ENCODE measurements at places on chromosomes 2 and 18.

DNA sequence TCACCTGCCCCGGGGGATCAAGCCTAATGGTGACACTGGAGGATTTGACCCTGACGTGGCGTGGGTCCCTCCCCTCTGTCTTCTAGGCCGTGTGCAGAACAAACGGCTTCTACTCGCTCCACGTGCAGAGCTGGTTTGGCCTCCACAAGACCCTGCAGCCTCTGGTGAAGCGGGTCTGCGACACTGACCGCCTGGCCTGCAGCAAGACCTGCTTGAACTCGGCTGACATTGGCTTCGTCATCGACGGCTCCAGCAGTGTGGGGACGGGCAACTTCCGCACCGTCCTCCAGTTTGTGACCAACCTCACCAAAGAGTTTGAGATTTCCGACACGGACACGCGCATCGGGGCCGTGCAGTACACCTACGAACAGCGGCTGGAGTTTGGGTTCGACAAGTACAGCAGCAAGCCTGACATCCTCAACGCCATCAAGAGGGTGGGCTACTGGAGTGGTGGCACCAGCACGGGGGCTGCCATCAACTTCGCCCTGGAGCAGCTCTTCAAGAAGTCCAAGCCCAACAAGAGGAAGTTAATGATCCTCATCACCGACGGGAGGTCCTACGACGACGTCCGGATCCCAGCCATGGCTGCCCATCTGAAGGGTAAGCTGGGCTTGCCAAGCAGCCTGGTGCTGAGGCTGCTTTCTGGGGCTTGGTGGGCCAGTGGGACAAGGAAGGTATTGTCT, 112.0 kb downstream of the VIT start:
- DNase-seq: no peak

DNA sequence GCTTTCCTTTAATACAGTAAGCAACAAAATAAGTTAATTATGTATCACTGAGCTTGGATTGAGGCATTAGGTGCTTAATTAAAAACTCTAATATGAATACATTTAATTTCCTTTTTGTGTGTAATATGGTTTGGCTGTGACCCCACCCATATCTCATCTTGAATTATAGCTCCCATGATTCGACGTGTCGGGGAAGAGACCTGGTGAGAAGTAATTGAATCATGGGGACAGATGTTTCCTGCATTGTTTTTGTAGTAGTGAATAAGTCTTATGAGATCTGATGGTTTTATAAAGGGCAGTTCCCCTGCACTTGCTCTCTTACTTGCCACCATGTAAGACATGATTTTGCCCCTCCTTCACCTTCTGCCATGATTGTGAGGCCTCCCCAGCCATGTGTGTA, 325.4 kb upstream of the CDH7 start:
- DNase-seq: no peak

- DNase-seq: no peak
These were observed 216.8 kb downstream of the VAPA start for GRCh38 chr18:10130606-10131005.

GRCh38 chr2:216056739-216057138, 24.9 kb downstream of the PECR start:
- DNase-seq: peak; percentile 22

DNA sequence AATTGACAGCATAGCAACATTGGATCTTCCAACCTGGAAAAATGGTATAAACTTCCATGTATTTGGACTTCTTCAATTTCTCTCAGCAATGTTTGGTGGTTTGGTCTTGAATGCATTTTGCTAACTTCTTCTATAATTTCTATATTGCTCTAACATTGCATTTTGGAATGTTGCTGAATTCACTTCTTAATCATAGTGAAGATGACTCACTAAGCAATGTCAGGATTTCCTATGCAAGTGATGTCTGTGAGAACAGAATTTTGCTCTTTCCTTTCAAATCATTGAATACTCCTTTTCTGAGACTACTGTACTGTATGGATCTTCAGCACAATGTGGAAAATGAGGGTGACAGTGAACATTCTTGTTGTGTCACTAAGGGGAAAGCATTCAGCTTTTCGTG, 28.9 kb upstream of the CDH19 start:
- DNase-seq: peak; percentile 17

- no peak for DNase-seq
These were observed 330.2 kb downstream of the DSC3 start for GRCh38 chr18:30712383-30712782.

GRCh38 chr2:163775304-163775703, 39.5 kb upstream of the FIGN start:
- peak; percentile 31 for DNase-seq

GRCh38 chr2:11048335-11049008, 106.8 kb upstream of the SLC66A3 start:
- DNase-seq: no peak

- DNase-seq: no peak
These were observed 1162.8 kb downstream of the DSC3 start for GRCh38 chr18:29879763-29880162.

GRCh38 chr2:226514895-226515294, 284.7 kb downstream of the IRS1 start:
- peak; percentile 54 for DNase-seq

- DNase-seq: no peak
These were observed 26.3 kb downstream of the PAX3 start for GRCh38 chr2:222272446-222273015.

Data from choroid plexus epithelial cell (primary cell).